Stimulated activated CD8-positive, alpha-beta memory T cell treated with anti-CD3 and anti-CD28 coated beads, Interleukin-7, amount 100 ng/mL, for 4 hours (primary cell): ENCODE measurements at places on chromosomes 11 and 22.

GRCh38 chr11:79522626-79523025 is 81.8 kb upstream of the TENM4 start:
- no peak for DNase-seq

GRCh38 chr11:115623021-115623451 is 118.8 kb upstream of the CADM1 start:
- DNase-seq: no peak

DNA sequence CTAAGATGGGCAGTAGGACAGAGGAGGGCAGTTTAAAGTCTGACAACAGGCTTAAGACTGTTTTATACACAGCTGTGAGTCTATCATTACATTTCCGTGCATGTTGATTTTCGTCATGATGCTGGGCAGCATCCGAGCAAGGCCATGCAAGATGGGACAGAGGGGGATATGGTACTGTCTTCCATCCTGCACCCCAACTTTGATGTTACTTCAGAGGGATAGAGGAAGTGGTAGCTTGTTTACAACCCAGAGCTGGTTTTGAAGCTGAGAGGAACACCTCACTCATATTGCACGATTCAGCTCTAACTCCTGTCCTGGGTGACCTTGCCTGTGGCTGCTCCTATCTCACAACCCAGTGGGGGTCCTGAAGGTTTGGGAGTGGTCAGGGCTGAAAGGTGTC is 3.0 kb upstream of the SORL1 start:
- DNase-seq: no peak

DNA sequence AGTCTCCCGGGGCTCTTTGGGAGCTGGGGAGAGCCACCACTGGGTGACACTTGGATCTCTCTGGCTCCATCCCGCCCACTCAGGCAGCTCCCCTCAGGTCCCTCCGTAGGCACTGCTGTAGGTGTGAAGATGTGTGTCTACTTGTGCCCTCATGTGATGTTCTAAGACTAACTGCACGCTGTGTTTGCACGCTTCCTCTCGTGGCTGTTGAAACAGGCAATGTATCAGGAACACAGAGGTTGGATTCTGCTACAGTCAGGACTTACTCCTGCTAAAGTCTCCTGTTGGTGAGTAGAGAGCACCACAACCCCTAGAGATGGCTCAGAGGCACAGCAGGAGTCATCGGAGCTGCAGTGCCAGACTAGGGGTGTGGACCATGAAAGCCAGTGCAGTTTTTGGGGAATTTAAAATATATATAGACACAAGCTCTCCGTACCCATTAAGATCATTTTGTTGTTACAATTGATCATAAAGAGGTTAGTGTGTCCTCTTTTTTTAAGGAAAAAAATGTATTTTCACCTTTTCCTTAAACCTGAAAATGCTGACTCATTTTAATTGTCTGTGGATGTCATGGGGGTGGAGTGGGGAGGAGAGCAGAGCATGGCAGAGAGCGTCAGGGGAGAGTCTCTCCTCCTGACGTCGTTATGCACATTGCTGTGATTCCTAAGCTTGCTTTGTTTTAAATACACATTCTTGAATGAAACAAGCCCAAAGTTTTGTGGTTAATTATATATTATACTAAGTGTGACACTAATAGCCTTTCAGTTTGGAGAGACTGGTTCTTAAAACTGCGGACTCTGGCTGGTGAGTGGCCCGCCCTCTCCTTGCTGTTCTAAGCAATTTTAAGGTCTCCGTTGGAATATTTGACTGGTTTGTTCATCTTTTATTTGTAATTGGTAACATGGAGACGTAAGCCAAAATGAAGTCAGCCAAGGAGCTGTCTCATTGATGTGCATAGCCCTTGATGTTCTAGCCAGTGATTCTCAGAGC is 16.2 kb upstream of the CTTN start:
- no peak for DNase-seq

DNA sequence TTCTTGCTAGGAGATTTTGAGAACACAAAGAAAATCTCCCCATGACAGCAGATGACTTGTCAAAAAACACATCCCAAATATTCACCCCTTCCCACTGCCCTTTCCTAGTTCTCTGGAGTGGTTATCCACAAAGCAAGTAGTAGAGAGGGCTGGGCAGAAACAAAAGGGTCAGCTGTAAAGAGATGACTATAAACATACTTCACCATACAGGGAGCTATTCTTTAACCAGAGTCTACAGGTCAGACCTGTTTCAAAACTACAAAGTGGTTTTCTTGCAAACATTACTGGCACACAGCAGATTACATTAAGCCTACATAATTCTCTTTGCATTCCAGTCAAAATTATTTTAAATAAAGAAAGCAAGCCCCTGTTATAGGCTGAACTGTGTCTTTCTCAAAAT is 47.7 kb upstream of the NFRKB start:
- no peak for DNase-seq

DNA sequence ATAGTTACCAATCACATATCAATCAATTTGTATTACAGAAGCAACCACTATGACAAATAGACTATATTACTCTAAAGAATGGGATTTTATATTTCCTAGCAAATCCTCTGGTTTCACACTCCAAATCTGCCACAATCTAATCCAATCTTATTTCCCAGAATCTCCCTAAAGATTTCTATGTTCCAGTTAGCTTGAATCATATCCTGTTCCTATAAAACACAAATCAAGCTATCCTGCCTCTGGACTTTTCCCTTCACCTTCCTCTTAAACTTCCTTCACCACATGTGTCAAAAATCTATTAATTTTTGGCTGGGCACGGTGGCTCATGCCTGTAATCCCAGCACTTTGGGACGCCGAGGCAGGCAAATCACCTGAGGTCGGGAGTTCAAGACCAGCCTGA is 50.0 kb downstream of the PIK3C2A start:
- no peak for DNase-seq

DNA sequence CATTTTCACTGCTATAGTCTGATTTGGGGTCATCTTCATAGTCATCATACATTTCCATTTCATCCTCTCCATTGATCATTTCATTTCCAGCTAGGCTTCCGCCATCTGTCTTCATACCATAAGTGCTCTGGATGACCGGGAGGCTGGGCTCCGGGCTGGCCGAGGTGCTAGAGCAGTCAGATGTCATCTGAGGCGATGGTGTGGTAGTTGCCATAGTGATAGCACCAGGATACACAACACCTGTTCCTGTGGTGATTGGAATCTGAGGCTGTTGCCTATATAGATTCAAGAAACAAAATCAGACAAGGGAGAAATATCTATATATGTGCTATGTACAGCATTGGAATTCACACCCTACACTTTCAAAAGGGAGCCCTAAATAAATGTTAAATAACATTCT is 383.5 kb downstream of the SOX6 start:
- DNase-seq: no peak

- no peak for DNase-seq
These were observed 1.6 kb downstream of the PRDM11 start for GRCh38 chr11:45147891-45148675.

DNA sequence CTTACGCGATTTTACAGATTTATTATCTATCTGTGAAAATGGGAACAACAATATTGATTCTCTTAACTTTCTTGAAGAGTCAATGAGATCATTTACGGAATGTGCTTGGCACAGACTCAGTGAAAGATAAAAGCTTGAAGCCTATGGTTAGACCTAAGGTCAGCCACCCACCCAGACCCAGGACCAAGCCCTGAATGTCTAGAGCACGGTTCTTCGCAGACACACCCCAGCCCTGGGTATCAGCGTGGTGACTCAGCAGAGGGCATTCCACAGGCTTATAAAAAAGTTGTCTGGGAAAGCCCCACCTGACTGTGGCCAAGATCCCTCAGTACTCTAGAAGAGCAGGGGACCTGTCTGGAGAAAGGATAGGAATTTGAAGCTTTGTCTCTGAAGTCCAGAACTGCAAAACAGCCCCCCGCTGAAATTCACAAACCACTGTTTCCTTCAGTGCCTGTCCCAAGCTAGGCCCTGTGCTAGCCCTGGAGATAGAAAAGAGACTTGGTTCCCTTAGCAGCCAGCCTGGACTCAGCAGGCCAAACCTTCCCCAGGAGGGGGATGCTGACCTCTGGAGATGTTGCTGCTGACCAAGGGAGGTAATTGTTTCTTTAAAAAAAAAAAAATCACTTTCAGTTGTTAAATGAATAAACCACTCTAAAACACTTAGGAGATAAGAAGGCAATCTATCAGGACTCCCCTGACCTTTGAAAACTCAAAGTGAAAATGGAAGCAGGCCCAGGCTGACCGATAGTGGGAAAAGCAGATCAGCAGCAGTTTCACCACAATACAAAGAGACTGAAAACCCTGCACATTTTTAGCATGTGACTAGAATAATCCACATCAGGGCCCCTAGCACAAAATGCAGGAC is 114.0 kb downstream of the ABTB2 start:
- DNase-seq: no peak

DNA sequence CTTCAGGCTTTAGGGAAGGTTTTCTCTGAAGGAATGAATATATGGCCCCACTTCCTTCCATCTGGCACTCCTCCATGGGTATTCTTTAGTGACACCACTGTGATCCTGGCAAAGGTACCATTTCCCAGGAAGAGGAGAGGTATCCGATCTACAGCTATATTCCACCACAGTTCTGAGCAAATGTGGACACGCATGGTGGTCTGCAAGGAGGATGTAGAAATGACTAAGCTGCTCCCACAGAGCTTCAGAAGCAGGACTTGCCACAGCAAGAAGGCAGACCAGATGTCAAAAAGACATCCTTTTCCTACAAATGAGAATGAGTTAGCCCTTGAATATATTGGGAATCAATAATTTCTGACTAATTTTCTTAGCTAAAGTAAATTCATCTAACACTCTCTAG is 45.5 kb downstream of the ARFGAP2 start:
- DNase-seq: no peak

DNA sequence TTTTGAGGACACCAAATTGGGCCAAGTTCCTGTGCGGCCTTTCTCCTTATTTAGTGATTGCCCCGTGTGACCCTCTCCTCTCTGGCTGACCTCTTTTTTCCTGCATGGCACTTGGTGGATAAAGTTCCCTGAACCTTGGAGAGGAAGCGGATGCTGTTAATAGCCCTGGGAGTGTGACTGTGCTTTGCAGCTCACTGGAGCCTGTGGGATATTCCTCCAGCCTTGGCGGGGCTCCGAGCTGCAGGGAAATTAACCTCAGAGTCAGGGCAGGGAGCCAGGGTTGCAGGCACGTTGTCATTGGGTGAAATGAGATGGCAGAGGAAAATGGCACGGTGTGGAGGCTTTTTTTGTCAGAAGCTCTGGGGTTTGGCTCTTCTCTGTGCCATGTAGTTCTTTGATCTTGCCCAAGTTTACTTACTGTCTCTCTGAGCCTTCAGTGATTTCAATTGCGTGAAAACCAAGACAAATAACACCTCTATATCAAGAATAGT is 965 bp downstream of the OR9Q1 start:
- no peak for DNase-seq

DNA sequence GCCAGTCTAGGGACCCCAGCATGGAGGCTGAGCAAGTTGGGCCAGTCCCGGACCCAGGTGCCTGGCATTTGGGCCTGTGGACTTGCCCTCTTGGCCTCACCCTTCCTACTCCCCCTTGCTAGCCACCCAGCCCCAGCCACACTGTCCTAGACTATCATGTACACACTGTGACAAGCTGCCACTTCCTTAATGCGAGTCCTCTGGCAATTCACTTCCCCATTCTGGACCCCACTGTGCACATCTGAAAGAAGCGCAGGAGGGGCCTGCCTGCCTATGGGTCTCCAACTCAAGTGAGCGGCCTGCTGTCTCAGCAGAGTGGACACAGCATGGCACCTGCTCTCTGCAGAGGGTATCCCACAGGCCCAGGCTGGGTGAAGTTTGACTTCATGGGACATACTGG is 68.5 kb upstream of the LMO1 start:
- no peak for DNase-seq

- DNase-seq: no peak
These were observed 30.8 kb downstream of the FEZ1 start for GRCh38 chr11:125465255-125465654.

- DNase-seq: no peak
These were observed 259.5 kb downstream of the CADM1 start for GRCh38 chr11:115244758-115245157.

DNA sequence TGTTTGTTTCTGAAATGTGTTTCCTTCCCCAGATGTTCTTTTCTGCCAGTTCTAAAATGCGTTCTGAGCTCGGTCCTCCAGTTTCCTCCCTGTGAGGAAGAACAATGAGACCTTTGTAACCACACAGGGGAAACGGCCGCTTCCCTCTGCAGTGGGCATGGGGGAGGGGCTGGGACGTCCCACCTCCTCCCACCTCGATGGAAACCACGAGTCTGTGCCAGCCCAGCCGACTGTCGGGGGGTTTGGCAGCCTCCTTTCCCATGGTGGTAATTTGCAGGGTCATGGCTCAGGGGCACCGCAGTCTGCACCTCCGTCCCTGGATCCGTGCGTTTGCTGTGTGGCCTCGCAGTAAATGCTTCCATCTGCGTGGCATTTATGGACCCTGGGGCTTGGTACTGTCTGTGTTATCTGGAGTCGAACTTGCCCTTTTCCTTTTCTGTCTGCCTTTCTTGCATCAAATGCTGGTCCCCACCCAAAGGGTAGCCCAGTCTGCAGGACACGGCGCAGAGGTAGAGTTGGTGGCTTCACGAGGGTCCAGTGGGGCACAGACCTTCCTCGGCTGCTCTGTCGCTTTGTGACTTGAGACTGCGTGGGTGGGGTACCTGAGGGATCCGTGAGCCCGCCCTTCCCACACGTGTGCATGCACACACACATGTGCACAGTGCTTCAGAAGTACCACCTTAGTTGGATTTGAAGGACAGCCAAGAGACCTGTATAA is 16.1 kb downstream of the LRP5 start:
- no peak for DNase-seq

DNA sequence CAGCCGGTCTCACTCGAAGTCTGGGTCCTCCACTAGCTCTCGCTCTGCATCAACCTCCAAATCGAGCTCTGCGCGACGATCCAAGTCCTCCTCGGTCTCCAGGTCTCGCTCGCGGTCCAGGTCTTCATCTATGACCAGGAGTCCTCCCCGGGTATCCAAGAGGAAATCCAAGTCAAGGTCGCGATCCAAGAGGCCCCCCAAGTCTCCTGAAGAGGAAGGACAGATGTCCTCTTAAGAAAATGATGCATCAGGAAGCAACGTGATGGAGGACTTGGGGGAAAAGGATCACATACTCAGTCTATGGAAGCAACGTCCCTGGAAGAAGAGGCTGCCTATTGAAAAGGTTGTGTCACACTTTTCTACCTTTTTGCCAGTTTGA is 1.1 kb downstream of the SRSF8 start:
- no peak for DNase-seq

- DNase-seq: no peak
These were observed 121.9 kb upstream of the HSD17B12 start for GRCh38 chr11:43558556-43559127.

DNA sequence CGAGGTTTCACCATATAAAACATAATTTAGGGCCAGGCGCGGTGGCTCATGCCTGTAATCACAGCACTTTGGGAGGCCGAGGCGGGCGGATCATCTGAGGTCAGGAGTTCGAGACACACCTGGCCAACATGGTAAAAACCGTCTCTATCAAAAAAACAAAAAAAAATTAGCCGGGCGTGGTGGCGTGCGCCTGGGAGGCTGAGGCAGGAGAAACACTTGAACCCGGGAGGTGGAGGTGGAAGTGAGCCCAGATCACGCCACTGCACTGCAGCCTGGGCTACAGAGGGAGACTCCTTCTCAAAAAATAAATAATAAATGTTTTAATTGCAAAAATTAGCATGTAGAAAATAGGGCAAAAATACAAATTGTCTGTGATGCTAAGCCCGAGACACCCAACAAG is 993 bp upstream of the SFI1 start:
- DNase-seq: no peak

GRCh38 chr11:16216831-16217230 is 139.5 kb downstream of the SOX6 start:
- no peak for DNase-seq
